Hematopoietic multipotent progenitor cell treated with erythropoietin and hydrocortisone succinate and interleukin-3 and kit ligand, for 6 days (in vitro differentiated cells): ENCODE measurements at places on chromosomes 4 and X.

- DNase-seq = no peak
Measured at GRCh38 chrX:38726612-38727011, 74.6 kb upstream of the MID1IP1 start.

DNA sequence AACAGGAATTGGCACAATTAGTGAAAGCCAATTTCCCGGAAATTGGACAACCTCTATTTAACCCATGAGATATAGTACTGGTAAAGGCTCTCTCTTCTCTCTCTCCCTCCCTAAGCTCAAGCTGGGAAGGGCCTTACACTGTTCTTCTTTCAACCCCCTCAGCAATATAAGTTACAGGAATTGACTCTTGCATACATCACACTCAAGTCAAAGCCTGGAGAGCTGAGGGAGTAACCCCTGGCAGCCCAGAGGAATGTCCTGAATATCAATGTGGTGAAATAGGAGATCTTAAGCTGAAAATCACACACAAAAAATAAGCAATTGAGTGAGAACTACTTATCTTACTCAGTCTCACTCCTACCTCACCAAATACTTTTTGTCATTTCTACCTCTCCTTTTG lies 186.9 kb upstream of the SPOCK3 start:
- DNase-seq = no peak

GRCh38 chr4:68950033-68950432 lies 1.6 kb downstream of the UGT2A3 start:
- DNase-seq = no peak

GRCh38 chr4:112951362-112952312 lies 97.8 kb upstream of the ANK2 start:
- peak; percentile 47 for DNase-seq

GRCh38 chr4:19686456-19686855 lies 565.2 kb upstream of the SLIT2 start:
- DNase-seq = no peak

- DNase-seq = peak; percentile 99
Measured at GRCh38 chr4:94207469-94208224, at the start of gene SMARCAD1. Gene SMARCAD1 (plus strand): TSS chr4:94207865. CDS start chr4:94208395, 530 bp downstream.

DNA sequence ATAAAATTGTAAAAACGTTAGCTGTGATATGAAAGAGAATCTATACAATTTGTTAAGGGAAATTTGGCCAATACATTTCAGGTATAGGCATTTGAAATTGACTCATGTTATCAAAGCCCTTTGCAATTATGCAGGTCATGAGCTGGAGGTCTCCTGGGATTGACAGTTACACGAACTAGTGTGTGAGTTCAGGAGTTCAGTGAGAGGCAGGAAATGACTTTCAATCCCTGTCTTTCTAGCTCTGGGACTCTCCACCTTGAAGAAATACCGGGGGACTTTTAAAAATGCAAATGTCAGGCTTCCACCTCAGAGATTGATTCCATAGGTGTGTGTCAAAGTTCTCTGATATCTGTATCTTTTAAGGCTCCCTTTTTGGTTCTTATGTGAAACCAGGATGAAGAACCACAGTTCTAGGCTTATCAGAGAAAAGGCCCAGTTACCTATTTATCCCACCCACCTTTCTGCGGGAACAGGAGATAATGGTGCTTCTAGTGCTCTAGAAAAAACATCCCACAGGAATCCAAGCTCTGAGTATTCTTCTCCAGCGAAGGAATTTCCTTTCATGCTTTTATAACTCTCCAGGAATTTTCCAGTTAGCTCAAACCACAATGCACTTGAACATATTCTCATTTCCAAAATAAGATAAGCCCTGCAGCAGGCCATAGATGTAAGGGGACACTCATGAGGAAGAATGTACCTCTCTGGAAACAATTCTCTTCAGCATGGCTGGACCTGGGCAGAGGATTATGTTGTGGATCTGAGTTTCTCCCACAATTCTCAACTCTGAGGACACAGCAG lies 501.0 kb downstream of the IDS start:
- DNase-seq = no peak

GRCh38 chr4:173626277-173626676 lies 96.2 kb upstream of the HAND2 start:
- DNase-seq = no peak

- peak; percentile 70 for DNase-seq
Measured at GRCh38 chrX:40543661-40544328, 37.0 kb upstream of the ATP6AP2 start.

DNA sequence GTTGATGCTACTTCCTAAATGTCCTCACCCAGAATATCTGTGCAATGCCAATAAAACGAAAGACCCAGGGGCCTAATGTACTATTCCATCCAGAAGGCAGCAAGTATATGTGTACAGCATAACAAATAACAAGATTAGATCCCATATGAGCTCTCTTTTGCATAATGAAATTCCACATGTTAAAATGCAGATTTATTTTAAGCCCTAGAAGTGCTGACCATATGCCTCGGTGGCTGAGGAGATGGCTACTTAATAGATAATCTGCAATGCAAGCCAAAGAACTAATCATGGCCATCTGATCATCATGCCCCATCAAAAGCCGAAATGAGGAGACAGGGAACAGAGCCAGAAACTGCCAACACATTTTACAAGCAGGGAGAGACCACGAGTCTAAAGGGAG lies 293.5 kb downstream of the KCNIP4 start:
- DNase-seq = no peak

- DNase-seq = peak; percentile 16
Measured at GRCh38 chr4:174279433-174280155, 3.9 kb downstream of the FBXO8 start.

- DNase-seq = no peak
Measured at GRCh38 chr4:173288698-173289352, 45.3 kb downstream of the HMGB2 start.

- peak; percentile 28 for DNase-seq
Measured at GRCh38 chrX:107826238-107827029, 768 bp downstream of the MID2 start.

DNA sequence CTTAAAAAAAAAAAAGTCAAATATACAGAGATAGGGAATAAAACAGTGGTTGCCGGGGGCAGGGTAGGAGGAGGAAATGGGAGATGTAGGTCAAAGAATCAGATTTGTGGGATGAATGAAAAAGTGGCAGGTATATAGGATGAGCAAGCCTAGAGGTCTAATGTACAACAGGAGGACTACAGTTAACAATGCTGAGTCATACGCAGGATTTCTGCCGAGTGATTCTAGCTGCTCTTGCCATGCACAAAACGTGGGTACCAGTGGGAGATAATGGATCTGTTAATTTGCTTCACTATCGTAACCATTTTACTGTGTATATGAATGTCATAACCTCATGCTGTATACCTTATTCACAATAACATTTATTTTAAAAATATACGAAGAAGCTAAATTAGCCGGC lies 10.7 kb upstream of the MTNR1A start:
- DNase-seq = no peak
